ENCODE measurements at places on chromosomes 3 and 15. TPM values are rescaled to one million over a fixed set of nuclear protein-coding genes. Genes with fewer than 3 reads are reported as not detected.
A peak's percentile ranks its signal among the peaks of the same experiment; 100 is the strongest.

DNA sequence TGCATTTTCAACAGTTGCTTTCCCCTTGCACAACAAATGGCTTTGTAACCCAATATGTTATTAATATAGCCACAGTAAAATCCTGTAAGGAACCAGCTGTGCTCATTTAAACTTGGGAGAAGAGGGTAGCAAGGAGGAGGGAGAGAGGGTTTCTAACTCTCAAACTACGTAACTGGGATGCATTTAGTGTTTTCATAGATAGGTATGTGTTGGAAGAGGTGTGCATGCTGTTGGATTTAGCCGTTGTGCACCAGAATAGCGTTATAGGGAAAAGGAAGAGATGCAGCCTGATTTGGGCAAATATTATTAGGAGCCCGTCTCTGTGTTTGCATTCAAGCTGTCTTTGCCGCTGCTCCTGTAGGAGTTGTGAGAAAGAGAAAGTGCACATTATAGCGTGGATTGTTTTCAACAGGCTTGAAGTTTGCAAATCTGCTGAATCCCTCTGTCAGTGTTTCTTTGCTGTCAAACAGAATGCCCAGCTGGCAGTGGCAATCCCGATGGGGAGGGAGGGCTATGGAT is 39.4 kb downstream of the ARPP21 start:
- peak; percentile 83 for DNase-seq

Gene TGM4
- not detected for total RNA-seq

Gene IQCF5
- not detected for total RNA-seq

DNA sequence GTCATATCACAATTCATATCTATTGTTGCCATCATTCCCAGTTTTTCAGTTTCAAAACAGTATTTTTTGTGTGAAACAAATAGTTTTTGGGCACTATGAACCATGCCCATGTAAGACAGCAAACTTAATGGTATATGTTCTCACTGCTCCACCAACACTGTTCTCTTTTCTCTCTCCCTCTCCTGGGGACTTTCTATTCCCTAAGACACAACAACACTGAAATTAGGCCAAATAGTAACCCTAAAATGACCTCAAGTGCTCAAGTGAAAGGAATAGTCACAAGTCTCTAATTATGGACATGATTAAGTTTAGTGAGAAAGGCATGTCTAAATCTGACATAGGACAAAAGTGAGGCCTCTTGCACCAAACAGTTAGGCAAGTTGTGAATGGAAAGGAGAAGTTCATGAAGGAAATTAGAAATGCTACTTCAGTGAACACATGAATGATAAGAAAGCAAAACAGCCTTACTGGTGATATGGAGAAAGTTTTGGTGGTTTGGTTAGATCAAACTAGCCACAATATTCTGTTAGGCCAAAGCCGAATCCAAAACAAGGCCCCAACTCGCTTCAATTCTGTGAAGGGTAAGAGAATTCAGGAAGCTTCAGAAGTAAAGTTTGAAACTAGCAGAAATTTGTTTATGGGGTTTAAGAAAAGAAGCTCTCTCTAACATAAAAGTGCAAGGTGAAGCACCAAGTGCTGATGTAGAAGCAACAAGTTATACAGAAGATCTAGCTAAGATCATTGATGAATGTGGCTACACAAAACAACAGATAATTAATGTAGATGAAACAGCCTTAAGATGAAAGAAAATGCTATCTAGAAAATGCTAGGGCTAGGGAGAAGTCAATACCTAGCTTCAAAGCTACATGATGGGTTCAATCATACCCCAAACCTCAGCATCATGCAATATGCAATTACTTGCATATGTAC is 104.2 kb downstream of the CBLB start:
- DNase-seq = no peak

- peak; percentile 53 for DNase-seq
Observed at GRCh38 chr3:169886671-169887070, 16.9 kb upstream of the LRRC31 start.

Gene GPR160
- 1.3 TPM for total RNA-seq

DNA sequence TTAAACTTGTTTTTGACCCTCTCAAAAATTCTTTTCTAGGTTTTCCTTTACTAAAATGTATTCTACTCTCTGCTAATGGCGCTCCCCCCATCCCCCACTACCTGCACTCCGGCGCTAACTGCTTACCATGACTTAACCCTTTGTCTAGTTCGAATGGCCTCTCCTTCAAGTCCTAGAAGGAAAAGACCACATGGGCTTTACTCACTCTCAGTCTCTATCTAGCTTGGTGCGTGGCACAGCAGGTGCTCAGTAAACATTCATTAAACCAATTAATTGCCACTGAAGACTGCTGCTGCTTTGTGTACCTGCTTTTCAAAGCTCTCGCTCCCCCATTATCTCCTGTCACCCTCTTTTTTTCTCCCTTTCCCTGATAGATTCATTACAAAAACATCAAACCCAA is 457.7 kb upstream of the THRB start:
- no peak for DNase-seq

- DNase-seq = no peak
Observed at GRCh38 chr15:97174886-97175540, 785.5 kb upstream of the ARRDC4 start.

Gene PIF1
- total RNA-seq = 3.7 TPM

GRCh38 chr15:83012076-83012426 is 612 bp upstream of the C15orf40 start:
- no peak for DNase-seq
